ENCODE measurements at places on chromosomes 6 and 20.

DNA sequence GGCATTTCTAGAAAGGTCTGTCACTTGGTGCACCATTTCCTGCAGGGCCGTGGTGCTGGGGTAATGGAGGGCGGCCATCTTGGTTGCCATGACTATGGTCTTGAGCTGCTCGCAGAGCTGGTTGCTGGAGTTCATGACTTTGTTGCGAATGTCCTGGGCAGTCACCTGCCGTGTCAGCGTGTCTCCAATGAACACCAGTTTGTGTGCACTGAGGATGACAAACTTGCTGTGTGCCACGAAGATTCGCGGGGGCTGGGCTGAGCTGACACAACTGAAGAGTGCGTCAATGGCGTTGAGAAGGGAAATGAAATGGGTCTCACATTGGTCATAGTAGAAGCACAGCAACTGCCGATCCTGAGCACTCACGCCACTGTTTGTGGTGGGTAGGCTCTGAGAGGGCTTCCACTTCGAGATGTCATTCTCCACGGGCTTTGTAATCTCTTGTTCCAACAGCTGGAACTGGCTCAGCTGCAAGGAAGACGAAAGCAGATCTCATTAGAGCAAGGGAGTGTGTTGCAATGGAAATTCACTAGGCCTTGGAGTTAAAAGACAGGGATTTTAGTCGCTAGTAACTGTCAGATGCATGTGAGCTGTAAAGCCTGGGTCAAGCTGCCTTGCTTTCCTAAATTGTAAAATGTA lies 47.1 kb downstream of the NEDD9 start:
- no peak for DNase-seq

DNA sequence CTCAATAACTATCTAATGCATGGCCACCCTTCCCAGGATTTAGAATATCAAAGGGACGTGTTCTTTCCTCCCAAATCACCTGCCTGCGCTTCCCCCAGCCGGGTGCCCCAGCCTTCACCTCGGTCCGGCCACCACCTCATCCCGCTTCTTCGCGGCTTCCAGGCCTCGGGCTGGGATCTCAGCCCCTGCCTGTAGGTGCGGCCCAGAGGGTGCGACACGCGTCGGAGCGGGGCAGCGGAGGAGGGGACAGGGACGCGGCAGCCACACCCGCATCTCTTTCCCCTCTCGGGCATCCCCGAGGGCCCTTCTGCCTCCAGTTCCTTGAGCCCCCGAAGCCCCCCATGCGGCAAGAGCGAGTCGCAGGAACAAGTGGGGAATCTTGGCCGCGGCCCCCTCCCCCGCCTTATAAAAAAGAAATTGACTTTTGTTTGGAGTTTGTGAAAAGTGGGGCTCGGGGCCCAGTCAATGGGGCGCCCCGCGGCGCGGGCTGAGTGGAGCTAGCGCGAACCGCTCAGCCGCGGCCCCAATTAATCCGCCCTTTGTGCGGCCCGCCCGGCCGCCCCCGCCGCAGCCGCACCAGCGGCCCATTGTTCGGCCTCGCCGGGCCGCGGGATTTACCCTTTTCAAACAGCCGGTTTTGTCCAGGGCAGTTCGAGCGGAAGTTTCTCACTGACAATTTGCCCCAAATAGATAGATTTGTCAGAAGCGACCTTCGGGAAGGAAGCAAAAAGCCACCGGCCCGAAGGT lies 8.4 kb upstream of the NR2E1 start:
- no peak for DNase-seq

GRCh38 chr20:25571240-25571639 lies 14.1 kb downstream of the NINL start:
- no peak for DNase-seq

GRCh38 chr20:25487306-25487705 lies 79.8 kb downstream of the GINS1 start:
- DNase-seq = no peak

- DNase-seq = no peak
Observed at GRCh38 chr6:40735521-40735920, 148.4 kb upstream of the LRFN2 start.

- peak; percentile 94 for DNase-seq
Observed at GRCh38 chr6:56370561-56371211, 123.3 kb upstream of the COL21A1 start.

GRCh38 chr20:45983279-45983743 lies 11.3 kb upstream of the ZNF335 start:
- DNase-seq = no peak

- DNase-seq = no peak
Observed at GRCh38 chr6:4394786-4395185, 259.4 kb upstream of the ECI2 start.

DNA sequence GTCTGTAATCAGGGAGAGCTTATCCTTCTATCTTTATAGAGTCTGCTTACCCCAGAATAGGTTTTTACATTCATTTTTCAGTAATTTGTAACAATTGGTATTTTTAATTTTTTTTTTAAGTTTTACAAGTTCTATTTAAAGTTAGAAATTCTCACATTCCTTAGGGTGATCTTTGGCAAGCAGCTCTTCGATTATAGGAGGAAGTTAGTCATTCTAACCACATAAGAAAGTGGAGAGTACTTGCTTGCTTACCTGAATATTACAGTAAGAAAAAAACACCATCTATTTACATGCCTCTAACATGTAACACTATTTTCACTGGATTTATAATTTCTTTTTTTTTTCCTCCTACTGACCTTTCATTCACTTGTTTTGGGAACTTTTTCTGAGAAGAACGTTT lies 6.7 kb downstream of the TSHZ2 start:
- DNase-seq = peak; percentile 13
